ENCODE measurements at places on chromosomes 7 and 10. TPM values are rescaled to one million over a fixed set of nuclear protein-coding genes. Genes with fewer than 3 reads are reported as not detected.
A peak's percentile ranks its signal among the peaks of the same experiment; 100 is the strongest.

DNA sequence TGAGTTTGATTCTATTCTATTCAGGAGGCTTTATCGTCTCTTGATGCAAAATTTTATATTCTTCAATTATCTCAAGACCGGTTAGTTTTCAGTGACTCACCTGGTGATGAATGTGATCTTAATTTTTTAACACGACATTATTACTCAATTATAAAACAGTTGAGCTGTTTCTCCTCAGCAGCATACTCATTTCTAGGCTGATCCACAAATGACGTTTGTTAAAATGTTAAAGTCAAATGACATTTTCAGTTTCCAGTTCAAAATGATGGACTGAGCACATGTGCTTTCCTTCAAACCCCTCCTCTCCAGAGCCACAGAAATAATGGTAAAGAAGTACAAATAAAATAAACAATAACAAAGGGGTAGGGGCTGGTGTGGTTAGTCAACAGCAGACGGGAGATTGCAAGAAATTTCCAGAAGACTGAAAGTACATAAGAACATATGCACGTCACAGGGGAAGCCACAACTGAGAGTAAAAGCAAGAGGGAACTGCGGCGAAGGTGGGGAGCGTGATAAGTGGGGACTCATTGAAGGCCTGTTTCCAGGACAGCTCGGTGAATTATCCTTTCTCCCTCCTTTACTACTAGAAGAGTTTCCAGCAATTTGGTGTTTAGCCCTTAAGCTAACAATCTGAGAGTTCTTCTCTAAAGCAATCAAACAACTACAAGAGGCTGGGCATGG lies 10.9 kb downstream of the MACROH2A2 start:
- H3K4me3 ChIP-seq: no peak overlapping the region
- no peaks in the 10 kb centered on the region for H3K27me3 ChIP-seq
- no peak for DNase-seq
- H3K36me3 ChIP-seq: peaks cover 15% of the 10 kb centered on the region
- H3K27ac ChIP-seq: no peak overlapping the region

- no peak overlapping the region for H3K27ac ChIP-seq
- no peak for DNase-seq
- H3K4me3 ChIP-seq: no peak overlapping the region
- H3K4me1 ChIP-seq: no peaks in the 10 kb centered on the region
These were observed 149.1 kb upstream of the ADO start for GRCh38 chr10:62655337-62655994.

GPR85 gene
- 0.61 TPM for total RNA-seq

TET1 gene
- not detected for total RNA-seq

DNA sequence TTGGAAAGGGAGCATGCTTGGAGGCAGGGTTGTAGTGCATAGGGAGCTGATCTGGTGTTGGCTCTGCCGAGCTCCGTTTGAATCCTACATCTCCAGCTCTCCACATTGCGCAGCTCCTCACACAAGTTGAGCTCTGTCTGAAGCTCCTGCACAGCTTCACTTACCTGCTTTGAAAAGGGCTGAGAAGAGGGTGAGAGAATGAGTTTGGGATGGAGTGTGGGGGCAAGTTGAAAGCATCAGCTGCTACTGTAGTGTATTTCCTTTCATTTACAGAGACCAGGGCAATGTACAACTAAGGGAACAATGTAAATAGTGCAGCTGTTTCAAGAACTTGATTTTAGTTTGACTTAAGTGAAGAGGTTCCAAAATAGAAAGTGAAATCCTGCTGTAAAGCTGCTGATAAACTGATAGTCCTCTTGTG lies 88.5 kb downstream of the VTI1A start:
- H3K36me3 ChIP-seq: peaks cover 17% of the 10 kb centered on the region
- H3K27ac ChIP-seq: no peak overlapping the region
- H3K27me3 ChIP-seq: no peaks in the 10 kb centered on the region
- no peaks in the 10 kb centered on the region for H3K4me1 ChIP-seq
- H3K4me3 ChIP-seq: no peak overlapping the region

ATP6V0A4 gene
- 0.40 TPM for total RNA-seq

PTPN20 gene
- total RNA-seq: 0.26 TPM

GRCh38 chr7:25196132-25196896 lies 32.0 kb downstream of the NPVF start:
- H3K27me3 ChIP-seq: peaks cover 14% of the 10 kb centered on the region
- no peaks in the 10 kb centered on the region for H3K36me3 ChIP-seq
- no peaks in the 10 kb centered on the region for H3K4me1 ChIP-seq
- DNase-seq: no peak
- H3K4me3 ChIP-seq: no peak overlapping the region
- no peak overlapping the region for H3K27ac ChIP-seq

DNA sequence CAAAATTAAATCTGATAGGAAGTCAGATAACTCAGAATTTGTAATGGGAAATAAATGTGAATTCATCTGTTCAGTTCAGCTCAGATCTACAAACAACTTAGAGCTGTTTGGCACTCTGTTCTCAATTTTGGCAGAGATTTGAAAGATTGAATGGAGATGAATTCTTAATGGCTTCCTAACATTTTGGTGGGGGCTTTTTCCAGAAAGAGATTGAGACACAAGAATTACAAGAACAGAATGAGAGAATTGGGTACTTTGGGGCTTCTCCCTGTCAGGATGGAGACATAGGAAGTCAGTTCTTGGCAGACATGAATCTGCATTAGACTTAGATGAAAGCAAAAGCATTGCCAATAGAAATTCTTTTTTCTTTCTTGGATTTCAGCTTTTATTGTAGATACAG lies 39.0 kb upstream of the PTPRZ1 start:
- no peak overlapping the region for H3K4me3 ChIP-seq
- no peak overlapping the region for H3K27ac ChIP-seq
- H3K27me3 ChIP-seq: no peaks in the 10 kb centered on the region
- peaks cover 9% of the 10 kb centered on the region for H3K4me1 ChIP-seq
- no peak for DNase-seq

MDFIC gene
- total RNA-seq: 8.1 TPM

GRCh38 chr10:123027861-123028260 lies 19.1 kb downstream of the ACADSB start:
- H3K27me3 ChIP-seq: no peaks in the 10 kb centered on the region
- H3K4me3 ChIP-seq: no peak overlapping the region
- no peaks in the 10 kb centered on the region for H3K4me1 ChIP-seq
- no peak for DNase-seq
- no peaks in the 10 kb centered on the region for H3K36me3 ChIP-seq
- H3K27ac ChIP-seq: no peak overlapping the region

DNA sequence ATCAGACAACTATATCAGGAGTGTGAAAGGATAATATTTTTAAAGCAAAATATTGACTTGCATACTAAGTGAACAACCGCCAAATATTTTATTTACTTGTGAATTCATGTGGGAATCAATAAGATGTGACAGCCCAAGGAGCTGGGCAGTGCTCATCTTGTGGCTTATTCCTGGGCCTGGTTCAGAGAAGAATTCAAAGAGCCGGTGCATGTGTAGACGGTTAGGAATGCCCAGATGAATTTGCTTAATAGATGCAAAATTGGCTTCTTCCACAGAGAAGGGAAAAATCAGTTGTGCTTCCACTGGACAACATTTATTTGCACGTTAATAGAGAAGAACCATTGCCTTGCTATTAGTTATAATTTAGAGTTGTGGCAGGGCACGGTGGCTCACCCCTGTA lies 4.4 kb downstream of the MYL7 start:
- DNase-seq: no peak
- H3K36me3 ChIP-seq: no peaks in the 10 kb centered on the region
- no peak overlapping the region for H3K4me3 ChIP-seq
- peaks cover 10% of the 10 kb centered on the region for H3K4me1 ChIP-seq
- no peak overlapping the region for H3K27ac ChIP-seq

DNA sequence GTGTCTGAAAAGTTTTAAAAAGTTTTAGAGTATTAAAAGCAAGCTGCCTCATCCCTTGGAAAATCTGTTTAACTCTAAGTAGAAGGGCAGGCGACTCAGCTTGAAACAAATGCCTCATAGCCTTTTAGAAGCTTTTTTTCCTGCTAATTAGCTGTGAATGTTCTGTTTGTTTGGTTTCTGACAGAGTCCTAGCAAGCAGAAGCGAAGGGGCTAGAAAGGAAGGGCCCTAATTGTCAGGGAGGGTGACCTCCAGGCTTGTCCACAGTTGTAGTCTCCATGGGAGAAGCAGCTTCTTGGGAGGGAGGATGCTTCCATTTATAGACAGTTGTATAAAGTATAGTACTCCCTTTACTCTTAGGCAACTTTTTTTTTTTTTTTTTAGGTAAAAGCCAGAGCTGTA lies 90.9 kb downstream of the DNAJC1 start:
- peaks cover 8% of the 10 kb centered on the region for H3K36me3 ChIP-seq
- H3K4me3 ChIP-seq: no peak overlapping the region
- no peaks in the 10 kb centered on the region for H3K4me1 ChIP-seq
- no peak for DNase-seq
- H3K27ac ChIP-seq: no peak overlapping the region
- no peaks in the 10 kb centered on the region for H3K27me3 ChIP-seq

DNA sequence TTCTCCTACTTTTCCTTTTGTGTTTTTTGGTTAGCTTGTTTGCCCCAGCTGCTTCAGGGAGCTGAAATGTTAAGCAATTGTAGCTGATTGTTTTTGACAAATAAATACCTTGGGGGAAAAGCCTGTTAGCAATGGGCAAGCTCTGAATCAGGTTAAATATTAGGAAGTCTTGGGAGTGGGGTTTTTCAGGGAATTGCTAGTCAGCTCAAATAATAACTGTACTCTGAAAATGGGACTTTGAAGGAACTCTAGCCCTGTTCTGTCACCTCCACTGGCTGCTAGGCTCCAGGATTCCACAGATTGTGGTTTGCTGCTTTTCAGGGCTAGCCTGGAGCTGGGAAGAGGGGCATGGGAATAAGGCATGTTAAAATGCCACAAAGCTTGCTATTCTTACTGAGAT lies 39.5 kb downstream of the ADK start:
- no peak for DNase-seq
- no peaks in the 10 kb centered on the region for H3K36me3 ChIP-seq
- H3K4me3 ChIP-seq: peak overlapping the region; percentile 66
- H3K27me3 ChIP-seq: no peaks in the 10 kb centered on the region
- peaks cover 46% of the 10 kb centered on the region for H3K4me1 ChIP-seq
- H3K27ac ChIP-seq: peak overlapping the region; percentile 91

CDNF gene
- 2.9 TPM for total RNA-seq

SPDYE2B gene
- not detected for total RNA-seq

GRCh38 chr7:91752102-91752501 lies 128.4 kb downstream of the MTERF1 start:
- no peak overlapping the region for H3K27ac ChIP-seq
- peak; percentile 8 for DNase-seq
- no peak overlapping the region for H3K4me3 ChIP-seq

GCK gene
- not detected for total RNA-seq

DNA sequence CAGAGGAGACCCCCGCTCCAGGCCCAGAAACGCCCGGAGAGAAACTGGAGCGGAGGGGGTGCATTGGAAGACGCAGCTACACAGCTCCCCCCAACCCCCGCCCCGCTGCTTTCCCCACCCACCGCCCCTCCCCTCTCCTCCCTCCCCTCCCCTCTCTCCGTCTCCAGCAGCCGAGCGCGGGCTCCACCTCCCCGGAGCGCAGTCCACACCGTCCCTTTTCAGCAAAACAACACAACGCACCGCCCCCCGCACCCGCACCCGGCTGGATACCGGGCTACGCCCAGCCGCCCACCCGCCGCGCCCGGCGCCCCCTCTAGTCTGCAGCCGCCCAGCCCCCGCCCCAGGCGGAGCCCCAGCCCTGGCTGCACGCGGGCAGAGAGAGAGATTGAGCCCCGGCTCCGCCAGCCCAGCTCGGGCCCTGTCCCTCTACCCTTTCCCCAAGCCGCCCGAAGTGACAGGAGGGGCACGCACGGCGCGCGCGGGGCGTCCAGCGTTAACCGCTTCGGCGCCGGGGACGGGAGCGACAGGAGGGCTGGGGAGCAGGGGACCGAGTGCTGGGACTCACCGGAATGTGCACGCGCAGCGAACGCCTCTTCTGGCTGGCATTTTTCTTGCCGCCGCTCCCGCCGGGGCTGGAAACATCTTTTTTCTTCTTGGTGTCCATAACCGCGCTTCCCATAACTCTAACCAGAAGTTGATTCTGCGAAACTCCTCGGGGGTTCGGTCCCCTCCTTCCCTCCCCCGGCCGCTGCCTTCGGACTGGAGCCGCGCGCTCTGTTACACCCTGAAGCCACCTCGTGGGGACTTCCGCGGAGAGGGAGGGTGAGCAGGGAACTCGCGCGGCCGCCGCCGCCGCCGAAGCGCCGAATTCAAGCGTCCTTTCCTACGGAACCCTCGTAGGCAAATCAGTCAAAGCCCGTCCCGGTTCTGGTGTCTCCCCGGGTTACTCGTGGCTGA lies 695 bp downstream of the PRKAG2 start:
- peaks cover 5% of the 10 kb centered on the region for H3K36me3 ChIP-seq
- peak overlapping the region; percentile 88 for H3K4me3 ChIP-seq
- H3K27ac ChIP-seq: no peak overlapping the region
- no peaks in the 10 kb centered on the region for H3K27me3 ChIP-seq
- peak; percentile 68 for DNase-seq

DNA sequence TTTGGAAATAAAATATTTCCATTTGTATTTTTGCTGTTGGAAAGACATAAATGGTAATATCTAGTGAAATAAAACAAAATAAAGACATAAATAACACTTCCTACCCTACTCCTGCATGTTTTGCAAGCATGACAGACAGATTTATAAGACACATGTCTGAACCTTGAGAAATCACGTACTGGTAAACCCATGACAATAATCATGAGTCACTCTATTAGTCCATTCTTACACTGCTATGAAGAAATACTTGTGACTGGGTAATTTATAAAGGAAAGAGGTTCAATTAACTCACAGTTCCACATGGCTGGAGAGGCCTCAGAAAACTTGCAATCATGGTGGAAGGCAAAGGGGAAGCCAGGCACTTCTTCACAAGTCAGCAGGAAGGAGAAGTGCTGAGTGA lies 942.2 kb downstream of the REEP3 start:
- peak; percentile 55 for DNase-seq
- peaks cover 14% of the 10 kb centered on the region for H3K4me1 ChIP-seq
- H3K27me3 ChIP-seq: no peaks in the 10 kb centered on the region
- peak overlapping the region; percentile 20 for H3K4me3 ChIP-seq

NKX6-2 gene
- total RNA-seq: not detected

GRCh38 chr10:32163762-32164148 lies 107.5 kb upstream of the KIF5B start:
- H3K36me3 ChIP-seq: no peaks in the 10 kb centered on the region
- no peak for DNase-seq
- H3K27me3 ChIP-seq: no peaks in the 10 kb centered on the region
- no peak overlapping the region for H3K27ac ChIP-seq
- no peaks in the 10 kb centered on the region for H3K4me1 ChIP-seq
